ENCODE measurements at places on chromosomes 13 and 19. TPM values are rescaled to one million over a fixed set of nuclear protein-coding genes. Genes with fewer than 3 reads are reported as not detected.

DNA sequence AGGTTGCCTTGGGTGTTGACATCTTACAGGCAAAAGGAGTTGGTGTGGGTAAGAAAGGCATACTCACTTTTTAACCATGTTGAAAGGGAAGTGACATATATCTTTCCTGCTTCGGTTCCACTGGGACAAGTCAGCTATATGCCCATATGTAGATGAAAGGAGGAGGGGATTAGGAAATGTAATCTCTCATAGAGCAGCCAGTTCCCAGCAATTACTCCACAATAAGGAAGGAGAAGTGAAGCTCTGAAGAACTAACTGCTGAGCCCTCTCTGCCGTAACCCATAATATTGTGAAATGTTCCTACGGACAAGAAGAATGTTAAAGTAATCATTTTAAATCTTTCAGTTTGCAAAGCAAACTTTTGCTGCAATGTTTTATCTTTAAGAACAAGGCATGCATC is 82.2 kb downstream of the EDNRB start:
- no peak for DNase-seq

DNA sequence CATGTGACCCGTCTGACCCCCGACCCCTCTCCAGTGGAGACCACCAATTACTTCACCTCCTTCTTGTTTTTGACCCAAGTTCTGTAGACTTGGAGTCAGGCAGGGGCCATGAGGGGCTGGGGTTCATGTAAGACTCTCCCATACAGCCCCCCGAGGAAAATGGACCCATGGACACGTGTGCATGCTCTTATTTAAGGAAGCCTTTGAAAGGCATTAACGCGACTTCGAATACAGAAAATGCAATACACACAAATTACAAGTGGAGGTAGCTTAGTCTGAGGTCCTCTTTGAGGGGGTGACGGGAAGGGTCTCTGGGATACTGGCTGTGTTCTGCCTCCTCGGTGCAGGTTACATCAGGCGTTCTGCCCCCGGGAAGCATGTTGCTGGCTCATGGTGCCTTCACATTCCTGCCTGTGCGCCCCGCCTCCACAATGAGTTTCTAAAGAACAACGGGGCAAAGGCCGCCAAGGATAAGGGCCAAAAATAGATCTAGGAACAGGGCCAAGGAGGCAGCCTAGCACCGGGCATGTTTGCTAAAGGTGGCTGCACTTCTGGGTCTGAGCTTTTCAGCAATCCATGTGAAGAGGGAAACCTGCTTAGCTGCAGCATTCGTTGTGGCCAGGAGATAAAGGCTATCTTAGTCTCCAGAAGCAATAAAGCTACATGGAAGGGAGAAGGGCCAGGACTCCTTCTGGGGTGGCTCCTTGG is 54.5 kb downstream of the RAB20 start:
- DNase-seq = no peak

The CNN1 gene
- 7.9 TPM for total RNA-seq

DNA sequence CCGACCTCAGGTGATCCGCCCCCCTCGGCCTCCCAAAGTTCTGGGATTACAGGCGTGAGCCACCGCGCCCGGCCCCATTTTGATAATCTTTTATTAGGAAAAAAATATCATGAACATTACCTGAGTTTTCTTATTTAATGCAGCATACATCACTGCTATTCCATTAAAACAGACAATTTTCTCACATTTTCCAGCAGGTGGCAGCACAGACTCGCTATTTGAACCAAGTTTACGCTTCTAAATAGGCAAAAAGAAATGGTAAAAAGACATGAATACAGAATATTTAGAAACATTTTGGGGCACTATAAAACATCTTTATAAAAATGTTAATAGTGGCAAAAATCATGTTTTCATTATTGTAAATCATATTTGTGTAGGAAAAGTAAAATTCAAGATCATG is 903.1 kb downstream of the SLITRK6 start:
- no peak for DNase-seq
